ENCODE measurements at places on chromosomes 11 and 22.
A peak's percentile ranks its signal among the peaks of the same experiment; 100 is the strongest.

DNA sequence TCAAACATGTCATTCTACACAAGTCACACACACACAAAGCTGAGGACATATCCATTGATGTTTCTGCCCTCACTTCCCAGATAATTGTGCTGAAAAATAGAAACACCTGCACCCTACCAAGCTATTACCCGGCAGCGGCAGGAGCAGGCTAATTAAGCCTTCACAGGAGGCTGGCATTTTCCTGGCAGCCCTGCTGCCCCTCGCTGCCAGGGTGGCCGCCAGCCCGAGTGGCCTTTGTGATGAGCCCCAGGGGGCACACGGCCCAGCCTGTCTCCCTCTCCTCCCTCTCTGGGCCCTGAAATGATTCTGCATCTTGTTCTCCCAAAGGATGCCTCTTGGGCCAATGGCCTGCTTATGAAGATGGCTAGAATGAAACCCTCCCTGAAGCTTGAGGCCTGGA lies 76.2 kb upstream of the TP53I11 start:
- DNase-seq: no peak

- peak; percentile 74 for DNase-seq
Measured at GRCh38 chr22:24951942-24952836, at the start of gene KIAA1671. Gene KIAA1671, plus strand, starts transcription at chr22:24952716. Its CDS starts 75,284 bp downstream, at chr22:25028000.

GRCh38 chr11:35349897-35350296 lies 69.5 kb downstream of the SLC1A2 start:
- no peak for DNase-seq

- no peak for DNase-seq
Measured at GRCh38 chr11:108882211-108882831, 217.5 kb downstream of the DDX10 start.

GRCh38 chr11:3021125-3021524 lies 29.0 kb upstream of the NAP1L4 start:
- peak; percentile 11 for DNase-seq

DNA sequence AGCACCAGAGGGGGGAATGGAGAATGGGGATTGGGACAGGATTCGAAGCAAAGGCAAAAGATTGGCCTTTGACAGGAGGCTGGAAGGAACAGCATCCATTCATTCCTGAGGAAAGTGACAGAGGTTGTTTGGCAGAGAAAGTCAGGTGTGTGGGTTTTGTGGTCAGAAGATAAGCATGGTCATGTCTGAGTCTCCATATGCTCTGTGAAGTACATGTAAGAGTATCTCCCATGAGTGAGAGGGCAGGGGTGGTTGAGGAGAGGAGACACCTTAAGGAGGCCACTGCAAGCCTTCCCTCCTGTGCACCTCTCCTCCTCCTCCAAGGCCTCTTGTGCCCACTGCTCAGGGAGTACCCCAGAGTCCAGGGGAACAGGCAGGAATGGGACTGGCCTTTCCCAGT lies 1.9 kb upstream of the NLRP10 start:
- no peak for DNase-seq

- no peak for DNase-seq
Measured at GRCh38 chr22:19041704-19042074, 80.5 kb downstream of the DGCR2 start.

GRCh38 chr11:128947773-128948172 lies 5.1 kb upstream of the TP53AIP1 start:
- DNase-seq: no peak

DNA sequence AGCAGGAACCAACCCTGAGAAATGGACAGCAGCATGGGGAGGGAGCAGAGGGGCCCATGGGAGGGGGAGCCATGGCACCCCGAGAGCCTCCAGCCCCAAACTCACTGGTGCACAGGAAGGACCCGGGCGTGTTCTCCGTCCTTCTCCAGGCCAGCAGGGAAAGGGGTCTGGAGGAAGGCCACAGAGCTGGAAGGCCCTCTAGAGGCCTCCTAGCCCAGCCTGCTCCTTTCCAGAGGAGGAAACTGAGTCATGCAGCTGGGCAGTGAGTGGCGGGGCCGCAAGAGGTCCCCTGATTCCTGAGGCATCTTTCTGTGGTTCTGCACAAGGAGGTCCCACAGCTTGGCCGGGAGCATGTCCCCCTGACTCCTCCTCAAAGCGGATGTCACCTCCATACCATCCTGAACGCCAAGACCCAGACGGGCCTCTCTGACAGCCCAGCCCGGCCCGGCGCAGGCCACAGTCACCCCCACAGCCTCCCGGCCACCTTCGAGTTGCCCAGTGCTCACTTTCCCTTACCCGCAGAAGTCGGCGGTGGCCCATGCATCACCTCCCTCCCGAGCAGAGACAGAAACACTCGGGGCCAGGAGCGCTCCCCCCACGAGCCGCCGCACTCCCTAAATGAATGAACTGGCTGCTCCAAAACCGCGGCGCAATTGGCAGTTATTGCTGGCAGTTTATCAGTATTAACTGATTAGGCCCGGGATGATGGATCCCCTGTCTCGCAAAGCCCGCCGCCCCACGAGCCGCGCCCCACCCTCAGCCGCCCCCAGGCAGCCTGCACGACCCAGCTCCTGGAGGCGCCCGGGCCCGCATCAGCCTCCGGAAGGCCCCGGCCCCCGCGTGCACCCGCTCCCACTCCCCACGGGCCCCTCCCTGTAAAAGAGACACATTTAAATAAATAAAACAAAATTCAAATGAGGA lies 272.5 kb downstream of the BUD13 start:
- no peak for DNase-seq

DNA sequence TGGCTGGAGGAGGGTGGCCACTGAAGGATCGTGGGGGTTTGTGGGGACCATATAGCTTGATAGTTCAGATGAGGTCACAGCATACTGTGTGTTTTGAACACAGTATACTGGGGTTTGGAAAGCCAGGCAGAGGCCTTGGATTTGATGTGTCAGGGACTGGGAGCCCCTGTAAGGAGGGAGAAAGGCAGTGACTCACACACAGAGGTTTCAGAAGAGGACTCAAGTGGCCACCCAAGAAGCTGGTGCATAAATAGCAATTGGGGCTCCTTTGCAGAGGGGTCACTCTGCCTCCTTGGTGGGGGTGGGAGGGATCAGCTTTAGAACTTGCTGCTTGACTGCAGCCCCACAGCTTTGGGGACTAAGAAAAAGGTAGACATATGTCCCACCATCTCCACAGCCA lies 39.3 kb downstream of the SLC5A1 start:
- no peak for DNase-seq

- no peak for DNase-seq
Measured at GRCh38 chr11:131191606-131192005, 178.8 kb upstream of the NTM start.

GRCh38 chr11:79043726-79044125 lies 397.1 kb downstream of the TENM4 start:
- DNase-seq: no peak

DNA sequence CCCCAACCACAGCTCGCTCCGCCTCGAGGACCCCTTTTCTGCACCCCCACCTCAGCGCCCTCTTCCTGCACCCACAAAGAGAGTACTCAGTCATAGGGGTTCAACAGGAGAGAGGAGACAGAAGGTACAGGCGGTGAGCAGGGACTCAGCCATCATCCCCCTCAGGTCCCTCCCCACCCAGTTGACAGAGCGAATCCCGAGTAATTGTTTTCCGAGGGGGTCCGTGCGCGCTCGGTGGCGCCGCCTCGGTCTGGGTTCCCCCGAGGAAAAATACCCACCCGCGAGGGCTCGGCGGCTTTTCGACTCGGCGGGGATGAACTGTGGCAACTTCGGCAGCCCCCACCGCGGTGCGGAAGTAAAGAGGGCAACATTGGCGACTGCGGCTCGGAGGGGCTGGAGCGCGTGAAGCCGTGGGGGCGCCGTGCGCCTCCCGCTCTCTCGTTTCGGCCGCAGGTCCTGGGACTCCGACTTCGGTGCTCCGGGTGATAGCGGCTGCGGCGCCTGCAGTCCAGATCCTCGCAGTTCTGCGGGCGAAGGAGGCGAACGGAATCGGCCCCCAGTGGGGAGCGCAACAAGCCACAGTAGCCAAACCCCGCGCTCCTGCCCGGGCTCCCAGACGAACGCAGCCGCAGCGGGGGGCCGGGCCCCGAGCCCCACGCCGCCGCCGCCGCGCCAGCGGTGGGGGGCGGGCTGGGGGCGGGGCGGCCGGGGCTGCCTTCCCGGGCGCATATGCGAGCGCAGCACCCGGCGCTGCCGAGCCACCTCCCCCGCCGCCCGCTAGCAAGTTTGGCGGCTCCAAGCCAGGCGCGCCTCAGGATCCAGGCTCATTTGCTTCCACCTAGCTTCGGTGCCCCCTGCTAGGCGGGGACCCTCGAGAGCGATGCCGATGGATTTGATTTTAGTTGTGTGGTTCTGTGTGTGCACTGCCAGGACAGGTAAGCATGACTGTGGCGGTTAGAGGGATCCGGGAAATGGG lies at the start of gene NELL1:
Gene NELL1, plus strand, starts transcription at position 743 of the 976 bp plus-strand sequence.
- no peak for DNase-seq

DNA sequence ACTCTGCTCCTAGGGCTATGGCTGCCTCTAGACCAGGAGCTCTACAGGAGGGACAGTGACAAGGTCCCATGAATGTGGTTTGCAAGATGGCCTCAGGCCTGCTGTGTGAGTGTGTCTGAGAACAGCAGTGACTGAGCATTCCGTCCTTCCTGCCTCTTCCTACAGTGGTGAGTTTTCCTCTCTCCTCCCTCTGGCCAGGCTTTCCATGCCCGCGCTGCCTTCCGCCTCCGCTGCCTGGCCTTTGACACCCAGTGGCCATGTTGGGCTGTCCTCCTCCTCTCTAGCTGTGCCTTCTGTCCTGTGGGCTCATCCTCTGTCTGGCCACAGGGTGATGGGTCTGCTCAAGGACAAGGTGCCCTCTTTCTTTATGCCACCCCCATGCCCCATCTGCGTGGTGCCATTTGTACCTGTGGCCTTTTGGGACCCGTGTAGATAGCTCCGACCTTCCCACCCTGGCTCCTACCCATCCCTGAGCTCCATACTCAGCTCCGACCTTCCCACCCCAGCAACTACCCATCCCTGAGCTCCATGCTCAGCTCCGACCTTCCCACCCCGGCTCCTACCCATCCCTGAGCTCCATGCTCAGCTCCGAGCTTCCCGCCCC lies 970.4 kb downstream of the BRD1 start:
- no peak for DNase-seq

- DNase-seq: no peak
Measured at GRCh38 chr11:117575856-117576255, 221.2 kb downstream of the DSCAML1 start.

DNA sequence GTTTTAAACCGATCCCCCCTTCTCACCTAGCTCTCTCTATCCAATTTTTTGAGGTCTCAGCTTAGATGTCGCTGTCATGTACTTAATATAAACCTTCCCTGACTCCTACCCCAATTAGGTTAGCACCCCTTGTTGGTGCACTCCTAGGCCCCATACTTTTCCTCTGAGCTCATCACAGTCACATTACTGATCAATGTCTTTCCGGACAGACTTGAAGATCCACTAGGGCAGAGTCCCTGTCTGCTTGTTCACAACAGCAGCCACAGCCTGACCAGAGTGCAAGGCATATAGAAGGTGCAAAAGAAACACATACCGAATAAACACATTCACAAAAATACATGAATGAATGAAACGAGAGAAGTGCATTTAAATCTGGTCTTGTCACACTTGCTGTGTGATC lies 261.0 kb upstream of the NARS2 start:
- no peak for DNase-seq

DNA sequence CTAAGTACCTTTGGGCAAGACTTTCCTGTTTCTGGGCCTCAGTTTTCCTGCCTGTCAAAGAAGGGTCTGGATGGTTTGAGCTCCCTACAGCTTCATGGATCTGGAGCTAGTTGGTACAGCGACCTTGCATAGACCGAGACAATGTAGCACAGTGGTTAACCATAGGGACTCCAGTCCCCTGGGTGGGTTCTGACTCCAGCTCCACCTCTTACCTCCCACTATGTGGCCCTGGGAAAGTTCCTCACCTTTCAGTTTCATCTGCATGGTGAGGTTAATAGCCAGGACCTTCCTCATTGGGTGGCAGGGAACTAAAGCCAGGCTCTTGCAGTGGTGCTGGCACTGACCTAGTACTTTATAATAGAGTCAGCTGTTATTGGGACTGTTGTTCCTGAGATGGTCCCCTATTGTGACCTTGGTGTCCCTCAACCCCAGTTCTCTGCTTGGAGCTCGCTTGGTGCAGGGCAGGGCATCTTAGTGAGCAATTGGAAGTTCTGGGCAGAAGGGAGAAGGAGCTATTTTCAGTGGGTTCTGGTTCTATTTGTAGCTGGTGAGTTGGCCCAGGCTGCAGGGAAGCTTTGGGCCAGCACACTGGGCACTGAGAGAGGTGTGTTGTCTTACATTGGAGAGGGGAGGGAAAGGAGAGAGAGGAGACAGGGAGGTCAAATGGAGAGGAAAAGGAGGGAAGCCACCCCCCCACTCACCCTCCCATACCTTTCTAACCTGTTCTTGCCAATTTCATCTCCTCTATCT lies 10.7 kb upstream of the MTMR3 start:
- DNase-seq: peak; percentile 30

DNA sequence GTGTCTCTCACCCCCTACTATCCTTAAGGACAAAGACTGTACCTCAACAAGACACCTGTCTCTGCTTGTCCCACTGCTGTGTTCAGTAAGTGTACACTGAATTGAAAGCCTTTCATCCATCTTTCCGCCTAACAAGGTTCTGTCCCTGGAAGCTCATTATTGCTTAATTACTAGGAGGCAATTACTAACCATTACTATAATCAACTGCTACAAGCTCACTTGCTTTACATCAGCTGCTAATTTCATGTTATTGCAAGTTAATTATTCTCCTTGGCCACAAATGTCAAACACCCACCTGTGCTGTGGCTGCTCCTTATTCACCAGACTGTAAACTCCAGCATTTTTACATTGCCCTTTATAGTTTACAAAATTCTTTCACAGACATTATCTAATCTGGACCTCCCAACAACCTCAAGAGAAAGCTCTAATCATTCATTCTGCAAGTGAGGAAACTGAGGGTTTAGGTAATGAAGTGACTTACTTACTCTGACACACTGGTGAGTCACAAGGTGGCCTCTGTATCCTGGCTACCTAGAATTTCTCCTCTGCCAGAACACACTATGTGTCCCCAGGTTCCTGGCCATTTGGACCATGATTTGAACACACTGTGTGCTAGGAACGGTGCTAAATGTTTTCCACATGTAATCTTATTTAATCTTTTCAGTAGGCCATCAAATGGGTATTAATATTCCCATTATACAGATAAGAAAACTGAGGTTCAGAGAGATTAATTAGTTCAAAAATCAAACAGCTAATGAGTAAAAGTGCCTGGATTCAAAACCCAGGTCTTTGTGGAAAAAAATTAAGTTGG lies 66.7 kb downstream of the RAB30 start:
- DNase-seq: no peak

DNA sequence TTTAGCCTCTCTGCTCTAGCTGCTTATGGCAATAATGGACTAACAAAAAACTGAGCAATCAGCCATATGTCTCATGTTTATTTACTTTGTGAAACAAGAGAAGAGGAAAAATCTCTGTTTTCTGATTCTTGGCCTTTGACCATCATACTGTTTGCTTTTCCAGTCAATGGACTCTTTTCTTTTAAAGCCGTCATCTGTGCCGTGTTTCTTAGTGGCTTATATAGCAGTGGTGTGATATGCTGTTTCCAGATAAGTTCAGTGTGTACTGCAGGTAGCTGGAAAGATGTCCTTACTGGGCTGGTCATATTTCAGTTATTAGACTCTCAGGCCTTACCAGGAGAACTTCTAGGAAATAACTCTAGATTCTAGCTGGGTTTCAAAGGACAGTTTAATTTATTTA lies 33.6 kb upstream of the TECTA start:
- DNase-seq: no peak
